ENCODE measurements at places on chromosomes 3 and 15.

DNA sequence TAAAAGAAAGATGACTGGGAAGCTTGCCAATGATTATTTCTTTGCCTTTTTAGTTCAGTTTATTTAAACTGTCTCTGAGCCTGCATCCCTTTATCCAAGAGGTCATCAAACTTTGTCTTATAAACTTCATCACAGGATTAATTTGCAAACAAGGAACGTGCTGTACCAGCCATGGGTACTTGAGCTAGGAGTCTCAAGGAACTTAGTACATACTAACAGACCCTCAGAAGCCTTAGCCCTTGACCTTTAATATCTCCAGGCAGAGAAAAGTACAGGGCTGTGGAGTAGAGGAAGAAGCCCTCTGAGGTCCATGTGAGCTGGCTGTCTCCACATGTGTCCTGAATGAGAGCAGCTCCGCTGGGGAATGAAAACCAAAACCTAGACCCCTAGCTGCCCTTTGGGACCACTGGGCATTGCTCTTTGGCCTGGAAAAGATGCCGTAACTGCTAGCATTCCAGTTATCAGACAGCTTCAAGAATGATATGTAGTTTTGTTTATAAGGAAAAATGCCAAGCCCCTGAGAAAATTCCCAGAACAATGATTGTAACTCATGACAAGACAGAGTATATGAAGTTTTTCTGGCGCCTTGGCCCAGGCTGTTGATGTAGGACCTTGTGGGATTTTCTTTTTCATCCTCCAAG is 92.1 kb downstream of the ASB7 start:
- DNase-seq: no peak

DNA sequence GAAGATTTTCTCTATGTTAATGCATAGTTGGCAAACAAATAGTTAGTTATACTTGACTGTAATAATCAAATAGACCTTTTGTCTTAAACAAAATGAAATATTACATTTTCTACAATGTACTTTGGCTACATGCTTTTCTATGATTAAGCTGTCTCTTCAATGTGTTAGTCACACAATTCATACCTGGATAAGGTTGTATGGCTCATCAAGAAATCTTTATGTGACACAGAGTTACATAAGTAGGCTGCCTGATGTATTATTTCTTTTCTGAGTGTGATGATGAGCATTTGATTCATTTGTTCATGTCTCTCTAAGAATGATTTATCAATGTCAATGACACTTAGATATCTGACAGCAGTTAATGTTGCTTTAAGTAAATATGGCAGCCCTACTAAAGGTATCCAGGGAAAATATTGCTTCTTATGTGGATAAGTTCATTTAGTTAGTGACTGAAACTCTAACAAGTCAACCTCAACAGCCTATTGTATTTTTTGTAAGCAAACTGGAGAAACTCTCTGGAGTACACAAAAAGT is 157.4 kb upstream of the SOX2 start:
- no peak for DNase-seq

GRCh38 chr15:76844096-76844495 is 61.0 kb downstream of the SCAPER start:
- DNase-seq: no peak

DNA sequence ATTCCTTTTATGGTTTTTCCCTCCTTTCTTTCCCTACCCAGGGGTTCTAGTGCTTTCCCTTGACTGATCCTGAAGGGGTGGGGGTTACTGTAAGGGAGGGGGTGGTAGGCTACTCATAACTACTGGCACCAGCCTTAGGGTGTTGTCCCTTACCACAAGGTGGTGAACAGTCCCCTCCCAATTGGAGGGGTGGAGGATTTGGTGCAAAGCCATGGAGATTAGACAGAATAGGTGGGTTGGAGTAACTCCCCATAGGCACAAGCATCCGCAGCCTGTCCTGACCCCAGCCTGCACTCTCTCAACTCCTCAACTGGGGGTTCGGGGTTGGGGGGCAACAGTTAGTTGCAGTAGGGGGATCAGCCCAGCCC is 2.6 kb upstream of the HYAL2 start:
- no peak for DNase-seq

- no peak for DNase-seq
Measured at GRCh38 chr3:20739814-20740213, 553.8 kb upstream of the SGO1 start.

- no peak for DNase-seq
Measured at GRCh38 chr3:32583708-32584107, 13.1 kb upstream of the DYNC1LI1 start.

DNA sequence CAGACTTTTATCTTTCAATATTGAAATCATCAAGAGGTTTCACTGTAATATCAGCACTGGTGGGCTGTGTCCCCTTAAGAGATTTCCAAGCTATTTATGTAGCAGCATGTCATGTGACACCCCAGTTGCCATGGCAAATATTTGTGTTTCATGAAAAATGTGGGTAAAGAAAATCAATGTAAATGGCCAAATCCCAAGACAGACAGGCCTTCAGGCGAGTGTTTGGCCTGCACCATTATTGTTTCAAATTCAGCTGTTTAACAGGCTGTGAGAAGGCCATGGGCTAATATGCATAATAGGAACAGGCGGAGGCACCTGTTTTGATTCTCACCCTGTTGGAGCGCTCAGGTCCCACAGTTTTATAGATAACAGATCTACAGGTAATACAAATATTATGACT is 104.2 kb downstream of the IQCH start:
- DNase-seq: no peak

GRCh38 chr15:101615414-101615985 is 36.7 kb downstream of the TM2D3 start:
- no peak for DNase-seq

GRCh38 chr3:59717679-59718205 is 667.9 kb upstream of the CFAP20DC start:
- no peak for DNase-seq

DNA sequence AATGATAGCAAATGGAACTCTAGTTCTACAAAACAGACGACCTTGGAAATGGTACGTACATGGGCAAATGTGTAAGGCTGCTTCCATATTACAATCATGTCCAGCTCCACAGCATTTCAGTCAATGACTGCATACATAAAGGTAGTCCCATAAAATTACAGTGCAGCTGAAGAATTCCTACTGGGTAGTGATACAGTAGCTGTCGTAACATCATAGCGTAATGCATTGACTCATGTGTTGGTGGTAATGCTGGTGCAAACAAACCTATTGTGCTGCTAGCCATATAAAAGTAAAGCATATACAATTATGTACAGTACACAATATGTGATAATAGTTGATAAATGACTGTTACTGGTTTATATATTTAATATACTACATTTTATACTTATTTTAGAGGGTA is 18.5 kb downstream of the TTC23 start:
- no peak for DNase-seq

DNA sequence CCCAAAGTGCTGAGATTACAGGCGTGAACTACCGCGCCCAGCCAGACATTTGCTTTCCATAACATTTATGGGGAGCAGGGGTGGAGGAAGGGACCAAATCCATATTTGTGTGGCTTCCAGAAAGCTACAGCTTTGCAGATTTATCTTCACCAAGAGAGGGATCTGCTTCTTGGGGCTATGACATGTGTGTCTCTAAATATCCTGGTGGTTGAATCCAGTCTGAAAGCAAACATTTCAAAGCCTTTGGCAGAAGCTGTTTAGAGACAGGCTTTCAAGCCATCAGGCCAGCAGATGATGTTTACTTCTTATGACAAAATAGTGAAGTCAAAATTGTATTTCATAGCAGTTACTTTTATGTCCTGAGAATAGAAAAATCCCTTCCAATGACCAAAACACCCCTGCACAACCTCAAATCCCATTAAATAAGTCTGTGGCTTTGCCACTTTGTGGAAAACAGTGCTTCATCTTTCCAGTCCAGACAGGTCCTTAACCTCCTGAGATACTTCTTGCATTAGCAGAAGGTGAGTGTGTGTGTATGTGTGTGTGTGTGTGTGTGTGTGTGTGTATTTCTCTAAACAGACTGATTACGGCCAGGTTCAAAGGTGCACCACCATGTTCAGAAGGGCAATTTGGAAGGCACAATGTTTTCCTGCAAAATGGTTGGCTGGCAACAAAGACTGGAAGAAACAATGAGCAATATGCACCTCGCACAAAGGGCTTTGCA is 191.4 kb upstream of the LRIG1 start:
- DNase-seq: no peak

DNA sequence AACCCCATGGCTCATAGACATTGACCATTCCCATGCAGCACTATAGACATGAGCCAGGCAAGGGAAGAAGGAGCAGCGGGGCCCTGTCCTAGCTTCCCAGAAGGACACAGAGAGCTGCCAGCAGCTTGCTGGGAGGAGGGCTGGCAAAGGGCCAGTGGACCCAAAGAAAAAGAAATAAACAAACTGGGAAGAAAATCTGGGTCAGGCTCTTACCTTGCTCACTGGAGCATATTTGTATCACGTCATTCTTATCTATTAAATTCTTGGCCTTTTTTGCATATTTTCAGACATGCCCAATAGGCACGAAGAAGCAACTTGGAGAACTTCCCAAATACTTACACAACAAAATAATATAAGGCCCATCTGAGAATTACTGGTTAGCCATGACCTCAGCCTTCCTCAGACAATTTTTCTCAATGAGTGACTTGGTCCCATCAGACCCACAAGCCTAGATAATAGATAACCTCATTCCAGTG is 28.4 kb downstream of the RASGRP1 start:
- DNase-seq: no peak

GRCh38 chr15:73989001-73989798 is 2.9 kb downstream of the STOML1 start:
- DNase-seq: no peak

DNA sequence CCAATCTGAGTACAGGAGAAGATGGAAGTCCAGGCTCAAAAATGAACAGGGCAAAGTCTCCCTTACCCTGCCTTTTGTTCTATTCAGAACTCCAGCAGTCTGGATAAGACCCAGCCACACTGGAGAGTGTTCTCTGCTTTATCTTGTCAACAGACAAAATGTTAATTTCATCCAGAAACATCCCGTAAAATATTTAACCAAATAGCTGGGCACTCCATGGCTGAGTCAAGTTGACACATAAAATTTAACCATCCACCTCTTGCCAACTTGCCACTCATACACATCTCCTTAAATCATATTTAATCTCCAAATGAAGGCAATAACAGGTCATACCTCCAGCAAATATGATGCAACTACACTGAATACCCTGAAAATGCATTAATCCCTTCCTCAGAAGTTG is 33.6 kb downstream of the MKRN3 start:
- DNase-seq: no peak

DNA sequence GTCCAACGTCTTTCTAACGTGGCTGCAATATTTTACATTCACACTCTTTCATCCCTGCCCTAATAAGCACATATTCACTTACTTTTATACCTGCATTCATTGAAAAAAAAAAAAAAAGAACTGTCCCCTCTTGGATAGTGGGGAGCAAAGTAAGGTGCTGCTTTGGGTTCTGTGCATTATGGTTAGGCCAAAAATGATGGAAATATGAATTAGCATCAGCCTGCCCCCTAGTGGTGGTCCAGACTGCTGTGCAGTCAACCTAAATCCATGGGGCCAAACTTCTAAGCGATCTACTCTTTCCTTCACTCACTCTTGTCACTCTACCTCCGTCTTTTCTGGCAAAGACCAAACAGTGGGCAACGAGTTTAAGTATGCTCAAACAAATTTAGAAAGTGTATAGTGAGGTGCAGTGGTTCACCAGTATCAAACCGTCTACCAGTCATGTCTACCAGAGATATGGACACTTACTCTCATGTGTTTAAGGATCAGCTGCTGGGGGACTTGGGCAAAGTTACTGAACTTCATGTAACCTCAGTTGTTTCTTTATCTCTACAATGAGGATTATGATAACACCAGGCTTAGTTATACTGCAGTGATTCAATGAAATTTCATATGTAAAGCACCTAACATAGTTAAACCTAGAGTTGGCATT is 61.5 kb upstream of the GRM7 start:
- DNase-seq: no peak

DNA sequence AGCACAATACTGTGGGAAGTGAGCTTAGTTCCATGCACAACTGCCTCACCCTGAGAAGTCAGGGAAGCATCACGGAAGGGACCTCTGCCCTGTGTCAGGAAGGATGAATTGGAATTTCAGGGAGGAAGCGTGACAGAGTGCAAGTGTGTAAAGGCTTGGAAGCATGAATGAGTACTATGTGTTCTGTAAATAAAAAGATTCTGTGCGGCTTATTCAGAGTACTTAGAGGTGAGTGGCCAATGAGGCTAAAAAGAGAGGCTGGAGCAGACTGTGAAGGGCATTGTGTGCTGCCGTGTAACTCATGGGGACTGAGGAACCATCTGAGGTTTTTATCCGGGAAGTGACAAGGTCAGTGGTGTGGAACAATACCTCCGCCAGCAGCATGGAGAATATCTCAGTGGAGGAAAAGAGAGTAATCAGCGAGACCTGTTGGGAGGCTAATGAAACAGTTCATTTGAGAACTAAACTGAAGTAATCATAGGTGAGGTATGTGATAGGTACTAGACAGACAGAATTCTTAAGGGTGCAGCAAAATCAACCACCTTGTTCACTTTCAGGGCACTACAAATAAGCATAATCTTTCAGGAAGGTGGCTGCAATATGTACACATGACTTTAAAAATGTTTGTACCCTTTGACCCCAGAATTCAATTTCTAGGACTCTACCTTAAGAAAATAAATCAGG is 64.9 kb upstream of the SPRED1 start:
- DNase-seq: no peak

DNA sequence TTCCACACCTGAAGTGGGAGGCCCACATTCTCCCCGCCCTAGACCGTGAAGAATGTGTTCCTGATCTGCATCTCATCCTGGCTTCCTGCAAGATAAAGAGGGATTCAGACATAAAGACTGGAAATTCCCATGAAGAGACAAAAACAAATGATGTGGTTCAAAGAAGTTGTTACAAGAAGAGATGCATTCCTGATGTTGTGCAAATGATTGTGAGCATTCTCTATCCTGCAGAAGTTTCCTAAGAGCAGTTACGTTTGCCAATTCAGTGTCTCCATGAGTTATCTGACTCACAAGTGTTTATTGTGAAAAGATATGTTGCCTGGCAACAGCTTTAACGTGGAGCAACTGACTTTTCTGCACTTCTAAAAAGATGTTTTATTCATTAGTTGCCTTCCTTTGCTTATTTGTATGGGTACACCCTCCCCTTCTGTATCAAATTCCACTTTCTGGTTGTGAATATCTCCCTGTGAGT is 107.8 kb downstream of the ZIC4 start:
- DNase-seq: no peak

- no peak for DNase-seq
Measured at GRCh38 chr15:58910456-58910855, 23.0 kb downstream of the SLTM start.

- no peak for DNase-seq
Measured at GRCh38 chr3:195154793-195155535, 116.0 kb downstream of the XXYLT1 start.

- DNase-seq: no peak
Measured at GRCh38 chr15:67094001-67094826, 28.8 kb downstream of the SMAD3 start.

DNA sequence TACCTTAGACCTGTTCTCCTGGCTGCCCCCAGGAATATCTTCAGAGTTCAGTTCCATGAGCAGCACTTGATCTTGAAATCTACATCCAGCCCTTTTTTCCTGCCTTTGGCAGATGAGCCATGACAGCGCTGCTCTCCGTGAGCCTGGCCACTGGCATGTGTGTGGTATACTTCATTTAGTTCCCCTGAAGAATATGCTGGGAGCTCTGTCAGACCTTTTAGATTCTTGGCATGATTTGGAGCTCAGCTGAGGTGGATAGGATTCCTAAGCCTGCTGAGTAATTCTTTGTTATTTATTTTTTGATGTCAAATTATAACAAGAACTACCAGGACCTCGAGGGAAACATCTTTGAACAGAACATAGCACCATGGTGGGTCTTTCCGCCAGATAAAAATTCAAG is 121.7 kb downstream of the EDEM1 start:
- DNase-seq: no peak

Data from activated T-cell treated with anti-CD3 and anti-CD28 coated beads for 24 hours (primary cell).